NB4 (cell line): ENCODE measurements at places on chromosomes 7 and 10.
A peak's percentile ranks its signal among the peaks of the same experiment; 100 is the strongest.

- no peak for DNase-seq
These were observed 68.8 kb downstream of the CYP26A1 start for GRCh38 chr10:93142534-93142933.

DNA sequence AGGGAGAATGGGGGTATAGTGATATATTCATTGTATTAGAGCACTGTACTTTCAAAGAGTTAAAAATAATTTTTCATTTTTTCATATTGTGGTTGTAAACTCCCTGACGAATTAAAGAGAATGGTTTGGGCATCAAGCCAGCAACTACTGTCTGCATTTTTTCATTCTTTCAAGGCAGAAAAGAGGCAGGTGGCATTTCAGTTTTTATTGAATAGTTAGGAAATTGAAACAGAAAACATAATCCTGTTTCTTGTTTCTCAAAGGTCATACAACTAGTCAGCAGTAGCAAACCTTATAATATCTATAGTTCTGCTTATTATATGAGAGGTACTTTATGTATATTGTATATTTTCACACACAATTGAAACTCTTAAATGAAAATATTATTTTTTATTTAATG is 303.9 kb upstream of the KCND2 start:
- no peak for DNase-seq

DNA sequence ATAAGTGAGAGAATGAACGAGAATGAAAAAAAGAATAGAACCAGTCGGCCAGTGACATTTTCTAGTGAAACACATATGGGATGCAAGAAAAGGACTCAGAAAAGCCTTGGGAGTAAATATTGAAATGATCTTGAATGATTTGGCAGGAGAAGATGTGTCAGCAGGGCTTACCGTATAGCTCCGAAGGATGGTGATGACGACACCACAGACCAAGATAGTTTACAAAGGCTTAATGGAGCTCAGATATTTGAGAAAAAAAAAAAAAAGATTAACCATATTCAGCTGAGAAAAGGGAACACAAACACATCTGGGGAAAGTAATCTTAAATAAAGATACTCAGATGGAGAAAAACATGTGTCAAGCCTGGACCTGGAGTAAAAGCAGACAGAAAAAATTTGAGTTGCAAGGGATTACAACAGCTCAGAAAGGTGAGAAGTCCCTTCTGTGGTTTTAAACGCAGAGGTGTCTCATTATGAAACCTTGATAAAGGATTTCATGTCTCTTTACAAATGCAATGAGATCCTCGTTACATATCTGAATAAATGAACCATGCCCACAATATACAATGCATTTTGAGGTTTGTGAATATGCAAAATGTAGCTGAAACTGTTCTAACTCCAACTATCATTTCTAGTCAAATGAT is 36.0 kb downstream of the DNAJB9 start:
- DNase-seq, result no peak

- no peak for DNase-seq
These were observed 192.1 kb downstream of the WDR11 start for GRCh38 chr10:121043124-121043849.

- no peak for DNase-seq
These were observed 14.6 kb downstream of the ZNF3 start for GRCh38 chr7:100066953-100067352.

- DNase-seq, result no peak
These were observed 44.4 kb upstream of the CD36 start for GRCh38 chr7:80593869-80594586.

DNA sequence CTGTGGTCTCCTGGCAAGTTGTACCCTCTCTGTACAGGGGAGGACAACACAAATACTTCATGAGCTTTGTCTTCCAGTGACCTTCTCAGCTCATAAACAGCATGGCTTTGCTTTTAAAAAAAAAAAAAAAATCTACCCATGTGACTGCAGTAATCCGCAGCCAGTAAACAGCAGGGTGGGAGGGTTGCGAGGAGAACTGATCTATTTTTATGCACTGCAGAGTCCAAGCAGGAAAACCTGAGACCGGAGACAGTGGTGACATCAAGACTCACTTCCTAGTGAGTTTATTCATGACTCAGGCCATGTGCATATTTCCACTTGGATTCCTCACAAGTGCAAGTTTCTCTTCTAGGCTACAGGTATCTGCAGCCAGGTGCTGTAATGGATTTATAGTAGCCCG is 127.9 kb downstream of the NRF1 start:
- DNase-seq, result no peak

DNA sequence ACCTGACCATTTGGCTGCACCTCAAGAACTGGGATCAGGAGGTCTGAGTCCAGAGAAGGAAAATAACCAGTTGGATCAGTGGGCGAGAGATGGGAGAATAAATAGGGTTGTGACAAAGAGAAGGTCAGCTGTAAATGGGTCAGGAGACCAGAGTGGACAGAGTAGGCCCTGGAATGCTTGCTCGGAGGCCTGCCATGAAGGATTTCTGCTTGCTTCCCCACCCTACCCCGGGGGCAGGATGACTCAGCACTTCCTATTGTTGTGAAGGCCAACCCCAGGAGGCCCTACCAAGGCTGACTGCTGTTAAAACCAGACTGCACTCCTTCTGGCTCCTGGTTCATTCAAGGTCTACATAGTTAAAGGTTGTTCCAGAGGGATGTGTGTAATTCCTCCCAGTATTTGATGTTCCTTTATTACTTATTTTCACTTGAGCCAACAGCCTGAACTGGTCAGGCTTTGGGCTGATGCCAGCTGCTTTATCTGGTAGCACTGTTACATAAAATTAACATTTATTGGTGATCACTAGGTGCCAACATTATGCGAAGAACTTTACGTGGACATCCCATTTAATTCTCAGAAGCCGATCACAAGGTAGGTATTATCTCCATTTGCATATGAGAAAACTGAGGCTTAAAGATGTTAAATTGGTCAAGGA is 27.3 kb upstream of the IFRD1 start:
- DNase-seq, result peak; percentile 97

DNA sequence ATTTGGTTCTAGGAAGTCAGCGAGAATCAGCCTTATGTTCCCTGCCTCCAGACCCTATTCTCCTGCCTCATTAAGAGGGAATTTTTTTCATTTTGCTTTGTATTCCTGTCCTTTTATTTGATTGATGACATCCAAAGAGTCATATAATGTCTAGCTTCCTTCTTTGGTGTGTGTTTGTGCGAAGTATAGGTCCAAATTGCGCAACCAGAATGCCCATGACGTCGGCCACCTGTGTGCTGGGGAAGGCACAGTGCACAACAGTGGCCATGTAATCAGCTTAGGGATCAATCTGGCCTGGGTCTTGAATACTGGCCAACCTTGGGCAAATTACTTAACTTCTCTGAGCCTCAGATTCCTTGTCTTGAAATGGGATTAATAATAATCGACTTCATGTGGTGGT is 206.2 kb downstream of the VTI1A start:
- DNase-seq, result no peak

DNA sequence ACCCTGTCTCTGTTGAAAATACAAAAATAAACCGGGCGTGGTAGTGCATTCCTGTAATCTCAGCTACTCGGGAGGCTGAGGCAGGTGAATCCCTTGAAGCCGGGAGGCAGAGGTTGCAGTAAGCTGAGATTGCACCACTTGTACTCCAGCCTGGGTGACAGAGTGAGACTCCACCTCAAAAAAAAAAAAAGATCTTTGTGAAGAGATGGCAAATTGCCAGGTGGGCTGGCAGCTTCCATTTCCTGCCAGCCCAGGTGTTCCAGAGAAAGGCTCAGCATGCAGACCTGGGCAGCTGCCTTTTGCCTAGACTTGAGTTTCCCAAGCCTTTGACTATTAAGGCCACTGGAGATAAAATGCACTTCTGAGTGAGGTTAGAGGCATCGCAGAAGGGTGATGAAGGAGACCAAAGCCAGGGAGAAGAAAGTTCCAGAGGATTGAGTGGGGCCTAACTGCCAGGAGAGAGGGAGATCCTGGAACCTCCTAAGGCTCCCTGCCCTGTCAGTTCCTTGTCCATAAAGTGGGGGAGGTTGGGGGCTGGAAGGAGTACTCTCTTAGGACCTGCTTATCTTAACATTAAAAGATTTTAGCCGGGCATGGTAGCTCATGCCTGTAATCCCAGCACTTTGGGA is 10.0 kb upstream of the DDIT4 start:
- no peak for DNase-seq

DNA sequence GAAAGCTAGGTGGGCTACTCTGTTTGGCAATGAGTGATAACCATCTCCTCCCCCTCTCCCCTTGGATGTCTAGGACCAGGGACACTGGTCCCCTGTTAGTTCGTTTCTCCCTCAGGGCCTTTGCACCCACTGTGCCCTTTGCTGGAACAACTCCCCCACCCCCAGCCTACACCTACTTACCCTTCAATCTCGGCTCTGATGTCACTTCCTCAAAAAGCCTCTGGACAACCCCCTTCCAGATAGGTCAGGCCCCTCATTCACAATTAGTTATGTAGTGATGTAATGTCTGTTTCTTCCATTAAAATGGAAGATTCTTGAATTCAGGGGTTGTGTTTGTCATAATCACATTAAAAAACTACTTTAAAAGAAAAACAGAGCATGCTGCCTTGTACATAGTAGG is 152.9 kb downstream of the SNX10 start:
- peak; percentile 18 for DNase-seq

DNA sequence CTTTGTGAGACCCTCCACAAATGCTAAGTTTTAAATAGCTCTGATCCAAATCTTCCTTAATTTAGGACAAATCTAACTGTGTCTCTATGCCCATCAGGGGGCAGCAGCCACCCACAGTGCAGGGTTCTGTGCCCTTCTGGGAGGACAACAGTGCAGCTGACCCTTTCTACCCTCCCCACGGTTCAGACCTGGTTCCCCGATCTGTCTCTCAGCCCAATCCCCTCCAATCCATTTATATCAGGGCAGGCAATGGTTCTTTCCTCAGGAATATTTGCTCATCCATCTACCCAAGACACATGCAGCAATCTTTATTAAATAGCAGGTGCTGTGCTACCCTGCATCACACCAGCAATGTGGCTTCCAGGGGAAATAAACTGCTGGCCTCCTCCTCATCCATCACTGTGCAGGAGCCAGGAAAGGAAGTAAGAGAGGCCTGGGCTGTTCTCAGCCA is 4.0 kb upstream of the RBM28 start:
- peak; percentile 82 for DNase-seq

DNA sequence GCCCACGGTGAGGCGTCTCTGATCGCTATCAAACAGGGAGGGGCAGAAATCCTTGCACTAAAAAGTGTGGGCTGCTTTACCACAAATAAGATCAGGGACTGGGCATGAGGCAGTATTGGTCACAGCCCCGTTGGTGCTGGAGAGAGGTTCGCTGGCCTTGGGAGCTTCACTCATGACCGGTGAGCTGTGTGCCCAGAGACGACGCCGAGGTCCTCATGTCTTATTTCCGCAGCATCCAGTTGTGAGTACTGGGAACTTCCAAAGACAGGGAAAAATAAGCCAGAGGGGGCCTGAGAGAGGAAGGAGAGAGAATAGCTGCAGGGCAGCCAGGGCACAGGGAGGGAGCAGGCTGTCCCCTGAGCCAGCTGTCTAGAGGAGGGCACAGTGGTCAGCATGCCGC is 154.2 kb upstream of the PRKCQ start:
- no peak for DNase-seq

DNA sequence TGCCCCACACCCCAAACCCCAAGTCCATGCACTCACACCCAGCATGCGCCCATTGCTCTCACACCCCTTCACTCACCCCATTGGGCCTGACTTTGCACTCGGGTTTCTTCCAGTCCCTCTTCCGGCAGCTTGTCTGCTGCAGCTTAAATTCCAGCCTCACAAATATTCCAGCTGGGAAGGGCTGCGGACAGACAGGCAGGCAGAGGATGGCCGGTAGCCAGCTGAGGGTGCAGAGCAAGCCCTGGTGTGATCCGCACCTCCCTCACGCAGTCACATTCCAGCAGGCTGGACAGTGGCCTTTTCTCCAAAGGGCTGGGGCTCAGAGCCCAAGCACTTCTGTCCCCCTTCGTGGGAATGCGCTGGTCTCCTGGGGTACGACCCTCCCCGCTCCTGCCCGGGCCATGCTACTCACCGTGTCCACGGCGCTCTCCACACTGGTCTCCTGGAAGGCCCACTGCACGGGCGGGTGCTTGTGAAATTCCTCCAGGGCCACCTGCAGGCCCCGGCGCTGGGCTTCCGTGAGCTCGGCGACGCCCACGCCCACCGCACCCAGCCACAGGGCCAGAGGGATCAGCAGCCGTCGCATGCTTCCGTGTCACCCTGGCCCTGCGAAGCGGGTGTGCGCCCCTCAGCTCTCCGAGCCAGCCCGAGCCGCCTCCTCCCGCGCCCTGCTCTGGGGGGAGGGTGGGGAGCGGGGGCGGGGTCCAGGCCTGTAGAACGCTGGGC is 1.2 kb downstream of the RARRES2 start:
- peak; percentile 49 for DNase-seq

GRCh38 chr10:76022366-76022765 is 590.9 kb downstream of the LRMDA start:
- DNase-seq, result no peak

DNA sequence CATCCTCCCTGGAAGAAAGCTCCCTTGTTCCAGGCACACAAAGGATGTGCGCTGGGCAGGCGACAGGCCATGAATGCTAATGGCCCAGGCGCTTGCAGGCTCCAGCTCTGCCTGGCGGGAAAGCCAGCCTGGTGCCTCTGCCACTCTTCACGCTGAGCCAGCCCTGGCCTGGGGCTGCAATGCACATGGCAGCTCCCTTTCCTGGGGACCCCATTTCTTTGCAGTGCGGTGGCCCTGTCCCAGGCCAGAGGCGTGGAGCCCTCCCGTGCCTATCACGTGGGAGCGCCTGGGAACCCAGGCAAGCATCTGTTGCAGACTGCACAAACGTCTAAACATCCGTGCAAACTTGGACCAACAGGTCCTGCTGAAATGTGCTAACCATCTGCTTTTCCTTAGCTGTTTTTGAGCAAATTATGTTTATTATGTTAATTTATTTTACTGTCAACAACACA is 152.1 kb upstream of the LYZL2 start:
- DNase-seq, result no peak

GRCh38 chr10:96416643-96417042 is 57.8 kb upstream of the OPALIN start:
- DNase-seq, result peak; percentile 22

GRCh38 chr10:89341649-89342048 is 13.9 kb downstream of the IFIT3 start:
- DNase-seq, result no peak
